ENCODE measurements at places on chromosomes 3 and 15.
A peak's percentile ranks its signal among the peaks of the same experiment; 100 is the strongest.

- DNase-seq: no peak
Observed at GRCh38 chr15:64267331-64267973, 88.5 kb downstream of the CSNK1G1 start.

DNA sequence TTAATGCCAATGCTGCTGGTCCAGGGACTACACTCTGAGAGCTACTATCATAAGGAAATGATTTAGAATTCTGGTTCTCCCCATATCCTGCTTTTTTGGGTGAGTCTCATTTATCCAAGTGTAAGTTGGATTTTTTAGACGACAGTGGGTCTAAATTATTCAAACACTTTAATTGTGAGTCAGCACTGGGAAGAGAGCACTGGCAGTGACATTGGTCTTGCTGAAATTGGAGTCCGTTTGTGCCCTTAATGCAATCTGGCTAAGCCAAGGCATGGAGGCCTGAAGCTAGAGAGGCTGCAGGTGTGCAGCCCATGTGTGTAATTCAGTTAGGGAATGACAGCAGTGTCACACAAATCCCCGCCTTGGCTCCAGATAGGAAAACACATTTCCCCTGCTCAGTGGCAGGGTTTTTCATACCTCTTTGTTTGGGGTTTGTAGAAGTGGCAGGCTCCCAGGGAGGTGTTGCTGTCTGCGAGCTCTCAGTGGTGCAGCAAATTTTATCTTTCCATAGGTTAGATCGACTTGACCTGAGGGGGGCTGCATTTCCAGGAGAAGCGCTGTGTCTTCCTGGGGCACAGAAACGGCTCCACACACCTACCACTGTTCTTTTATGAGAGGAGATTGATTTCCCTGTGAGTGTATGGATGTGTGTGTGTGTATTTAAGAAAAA lies 197.7 kb downstream of the CD47 start:
- DNase-seq: no peak

DNA sequence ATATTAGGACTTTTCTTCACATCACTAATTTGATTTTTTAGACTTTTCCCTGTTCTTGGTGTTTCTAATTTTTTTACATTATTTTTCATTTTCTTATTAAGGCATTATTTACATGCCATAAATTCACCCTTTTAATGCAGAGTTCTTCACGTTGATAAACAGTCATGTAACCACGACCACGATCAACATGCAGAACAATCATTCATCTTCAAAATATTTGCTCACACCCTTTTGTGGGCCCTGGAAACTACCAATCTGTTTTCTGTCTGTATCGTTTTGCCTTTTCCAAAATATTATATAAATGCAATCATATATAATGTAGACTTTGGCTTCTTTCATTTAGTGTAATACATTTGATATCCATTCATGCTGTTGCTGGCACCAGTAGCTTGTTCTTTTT lies 48.7 kb downstream of the ARRDC4 start:
- DNase-seq: no peak

DNA sequence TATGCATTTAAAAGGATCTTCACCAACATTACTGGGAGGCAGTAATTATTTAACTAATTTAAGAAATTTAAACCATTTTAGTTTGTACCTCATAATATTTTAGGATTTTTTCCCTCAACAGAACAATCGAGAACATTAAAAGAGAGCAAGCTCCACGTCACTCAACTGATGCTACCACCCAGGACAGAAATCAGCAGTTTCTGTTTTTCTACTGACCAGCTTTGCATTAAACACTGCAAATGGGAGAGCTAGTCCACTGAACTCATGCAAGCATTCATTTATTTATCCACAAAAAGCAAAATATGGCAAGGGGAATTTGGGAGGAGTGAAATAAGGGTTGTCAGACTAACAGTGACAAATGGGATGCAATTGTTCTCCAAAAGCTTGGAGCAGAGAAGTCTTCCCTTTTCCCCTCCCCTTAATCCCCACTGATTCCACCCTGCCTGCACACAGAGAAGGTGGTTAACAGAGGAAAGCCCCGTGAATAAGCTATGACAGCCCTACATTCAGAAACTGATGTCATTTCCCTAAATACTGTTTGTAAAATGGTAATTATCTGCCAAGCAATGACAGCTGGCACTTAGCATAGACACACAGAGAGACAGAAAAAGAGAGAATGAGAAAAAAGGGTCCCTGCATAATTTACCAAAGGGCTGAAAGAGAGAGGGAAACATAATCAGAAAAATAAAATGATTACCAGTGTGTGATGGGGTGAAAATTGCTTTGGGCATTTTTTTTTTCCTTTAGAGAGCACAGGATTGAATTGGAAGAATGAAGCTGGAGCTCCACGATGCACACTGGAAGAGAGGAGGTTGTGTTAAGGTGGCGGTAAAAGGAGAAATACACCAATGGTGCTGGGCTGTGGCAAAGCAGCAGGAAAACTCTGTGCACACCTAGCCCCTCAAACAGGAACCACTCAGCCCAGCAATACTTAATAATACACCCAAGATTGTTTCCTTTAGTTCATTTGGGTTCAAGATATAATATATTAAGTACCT lies 777.4 kb downstream of the TUSC7 start:
- no peak for DNase-seq

- no peak for DNase-seq
Observed at GRCh38 chr3:25566358-25566920, 98.3 kb downstream of the TOP2B start.

DNA sequence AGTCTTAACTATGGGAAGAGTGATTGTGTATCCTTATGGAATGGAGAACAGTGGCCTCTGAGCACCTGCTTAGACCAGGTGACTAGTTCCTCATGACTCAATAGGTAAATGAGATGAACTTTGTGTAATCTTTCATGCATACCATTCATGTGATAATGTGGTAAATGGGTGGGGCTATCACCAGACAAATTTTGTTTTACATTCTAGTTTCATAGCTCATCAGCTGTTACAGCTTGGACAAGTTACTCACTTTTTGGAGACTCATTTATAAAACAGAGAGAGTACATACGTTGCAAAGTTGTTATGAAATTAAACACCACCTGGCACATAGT lies 103.7 kb upstream of the TGFBR2 start:
- no peak for DNase-seq

DNA sequence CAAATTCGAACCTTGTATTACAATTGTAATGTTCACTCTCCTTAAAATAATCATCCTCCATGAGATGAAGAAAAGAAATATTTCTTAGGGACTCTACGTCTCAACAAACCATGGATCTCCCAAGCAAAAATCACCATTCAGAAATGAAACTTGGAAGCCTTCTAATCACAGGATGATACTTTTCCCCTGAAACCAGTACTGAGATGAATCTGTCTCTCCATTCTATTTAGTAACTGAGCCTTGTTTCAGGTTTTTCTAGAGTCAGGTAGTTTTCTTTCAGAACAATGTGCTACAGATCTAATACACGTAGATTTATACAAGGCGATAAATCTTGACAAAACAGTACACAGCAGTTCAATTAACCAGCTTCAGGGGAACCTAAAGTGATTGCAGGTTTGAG lies 660.1 kb upstream of the CBLB start:
- no peak for DNase-seq

- DNase-seq: no peak
Observed at GRCh38 chr3:52471371-52472238, 16.2 kb downstream of the NISCH start.

- DNase-seq: no peak
Observed at GRCh38 chr3:144403040-144403457, 431.4 kb downstream of the DIPK2A start.

GRCh38 chr15:63335543-63336240 lies 46.0 kb downstream of the CA12 start:
- DNase-seq: no peak

GRCh38 chr3:194083637-194084224 lies 52.2 kb upstream of the HES1 start:
- DNase-seq: no peak

- DNase-seq: peak; percentile 57
Observed at GRCh38 chr3:179113903-179114302, 34.3 kb upstream of the PIK3CA start.

DNA sequence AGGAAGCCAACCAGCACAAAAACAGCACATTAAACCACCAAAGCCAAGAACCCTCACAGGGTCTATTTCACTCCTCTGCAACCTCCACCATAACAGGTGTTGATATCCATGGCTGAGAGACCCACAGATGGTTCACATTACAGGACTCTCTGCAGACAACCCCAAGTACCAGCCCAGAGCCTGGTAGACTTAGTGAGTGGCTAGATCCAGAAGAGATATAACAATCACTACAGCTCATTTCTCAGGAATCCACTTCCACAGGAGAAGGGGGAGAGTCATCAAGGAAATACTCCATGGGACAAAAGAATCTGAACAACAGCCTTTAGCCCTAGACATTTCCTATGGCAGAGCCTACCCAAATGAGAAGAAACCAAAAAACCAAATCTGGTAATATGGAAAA lies 168.1 kb upstream of the CD96 start:
- DNase-seq: no peak

GRCh38 chr3:123084192-123084591 lies 17.4 kb downstream of the PDIA5 start:
- no peak for DNase-seq

- no peak for DNase-seq
Observed at GRCh38 chr3:161731968-161732367, 235.4 kb downstream of the OTOL1 start.

DNA sequence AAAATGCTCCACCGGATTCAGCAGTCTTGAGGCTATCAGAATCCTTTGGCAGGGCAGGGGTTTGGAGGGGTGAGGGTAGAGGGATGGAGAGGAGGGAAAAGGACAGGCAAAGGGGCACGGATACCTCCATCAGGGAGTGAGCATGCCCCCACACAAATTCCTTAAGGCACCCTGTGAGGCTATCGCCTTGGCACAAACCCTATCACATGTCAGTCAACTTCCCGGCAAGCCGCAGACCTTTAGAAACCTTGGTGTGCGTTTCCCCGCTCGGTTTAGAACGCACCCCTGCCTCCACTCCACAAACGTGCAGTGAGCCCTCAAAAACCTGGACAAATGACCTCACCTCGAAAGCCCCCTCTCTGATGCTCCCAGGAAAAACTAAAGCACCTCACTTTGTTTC lies 422 bp upstream of the SETMAR start:
- no peak for DNase-seq

DNA sequence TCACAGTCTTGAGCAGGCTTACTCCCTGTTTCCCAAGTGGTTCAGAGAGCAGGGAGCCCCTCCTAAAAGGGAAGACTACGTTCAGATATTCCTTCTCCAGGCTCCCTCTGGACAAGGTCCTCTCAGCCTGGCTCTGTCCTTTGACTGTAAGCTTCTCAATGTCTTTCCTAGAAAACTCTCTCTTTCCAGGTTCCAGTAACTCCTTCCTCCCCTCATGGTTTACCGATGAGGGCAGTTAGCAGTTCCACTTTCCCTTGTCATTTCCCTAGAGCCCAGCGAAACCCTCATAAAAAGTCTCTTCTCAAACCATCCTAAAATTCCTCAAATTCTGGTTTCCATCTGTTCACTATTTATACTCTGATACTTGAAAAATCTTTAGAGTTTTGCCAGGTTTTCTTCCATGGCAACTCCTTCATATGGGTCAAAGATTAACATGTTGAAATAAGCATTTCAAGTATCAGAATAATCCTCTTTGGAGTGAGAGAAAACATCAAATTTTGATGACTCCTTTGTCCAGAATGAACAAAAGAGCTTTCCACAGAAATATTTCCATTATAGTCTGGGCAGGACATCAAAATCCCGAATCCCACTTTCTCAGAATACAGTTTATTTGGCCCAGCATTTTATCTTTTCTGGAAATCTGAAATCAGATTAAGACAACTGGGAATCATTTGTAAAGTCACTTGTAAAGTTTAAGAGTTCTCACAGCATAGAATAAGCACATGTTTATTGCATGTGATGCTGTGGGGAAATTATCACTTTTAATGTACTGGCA lies 599.4 kb downstream of the UNC13C start:
- DNase-seq: no peak

GRCh38 chr15:73935547-73935946 lies 9.3 kb downstream of the LOXL1 start:
- no peak for DNase-seq

GRCh38 chr15:28975766-28976179 lies 90.0 kb downstream of the APBA2 start:
- peak; percentile 25 for DNase-seq

DNA sequence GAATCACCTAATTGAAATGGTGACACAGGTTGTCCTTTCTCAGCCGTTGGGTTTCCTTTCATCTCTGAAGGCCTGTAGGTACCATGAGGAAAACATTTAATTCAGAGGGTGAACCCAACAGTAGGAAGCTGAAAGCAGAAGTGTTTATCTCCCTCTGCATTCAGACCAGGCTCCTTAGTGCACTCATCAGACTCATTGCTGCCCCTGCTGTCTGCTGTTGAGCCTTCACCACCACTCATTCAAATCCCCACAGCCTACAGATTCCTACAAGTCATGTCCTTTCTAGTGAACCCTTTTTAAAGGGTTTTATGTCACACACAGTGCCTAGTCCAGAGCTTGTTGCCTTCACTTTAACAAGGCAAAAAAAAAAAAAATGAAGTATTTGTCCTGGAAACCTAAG lies 13.4 kb downstream of the WDR48 start:
- no peak for DNase-seq

GRCh38 chr3:52191663-52192062 lies 6.3 kb upstream of the ALAS1 start:
- DNase-seq: no peak

- no peak for DNase-seq
Observed at GRCh38 chr3:127017229-127017628, 34.3 kb downstream of the PLXNA1 start.

DNA sequence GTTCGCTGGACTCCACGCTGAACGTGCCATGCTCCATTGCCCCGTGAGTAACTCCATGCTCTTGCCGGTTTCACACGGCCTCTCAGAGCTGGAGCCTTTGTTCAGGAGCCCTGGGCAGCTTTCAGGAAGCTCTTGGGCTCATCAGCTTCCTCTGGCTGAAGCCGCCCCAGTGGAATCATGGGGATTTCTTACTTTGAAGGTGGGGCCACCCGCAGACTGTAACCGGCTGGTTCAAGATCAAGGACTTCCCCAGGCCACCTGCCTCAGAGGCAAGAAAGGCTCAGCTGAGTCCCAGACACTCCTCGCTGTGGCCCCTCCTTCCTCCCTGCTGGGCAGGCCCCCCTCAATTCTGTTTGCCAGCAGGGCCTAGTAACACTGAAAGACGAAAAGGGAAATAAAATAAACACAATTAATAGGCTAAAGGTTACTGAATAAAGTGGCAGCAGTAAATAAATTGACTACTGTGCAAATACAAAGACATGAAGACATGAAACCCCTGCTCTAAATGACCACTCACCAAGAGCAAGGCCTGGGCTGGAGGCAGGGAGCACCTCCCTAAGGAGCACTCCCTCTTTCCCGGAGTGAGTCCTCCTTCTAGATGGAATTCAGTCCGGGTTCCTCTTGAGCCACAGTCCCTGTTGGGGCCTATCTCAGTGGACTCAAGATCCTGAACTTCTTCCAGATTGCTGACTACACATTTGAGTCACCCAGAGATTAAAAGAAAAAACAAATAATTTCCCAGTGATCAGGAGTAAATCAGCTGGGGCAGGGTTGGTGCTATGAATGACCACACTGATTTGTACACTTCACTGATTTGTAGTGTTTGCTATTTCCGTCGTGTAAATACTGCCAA lies 51.0 kb downstream of the ZDHHC19 start:
- DNase-seq: no peak

GRCh38 chr15:63971427-63971805 lies 74.9 kb downstream of the DAPK2 start:
- no peak for DNase-seq

- DNase-seq: no peak
Observed at GRCh38 chr15:41892621-41893421, 1.0 kb downstream of the SPTBN5 start.

Data from fibroblast of skin of left quadriceps (primary cell).